ENCODE measurements at places on chromosomes 3 and 15.
A peak's percentile ranks its signal among the peaks of the same experiment; 100 is the strongest.

GRCh38 chr3:120441776-120442175 lies 9.0 kb downstream of the FSTL1 start:
- DNase-seq, result no peak

- DNase-seq, result no peak
Measured at GRCh38 chr3:11776346-11776745, 70.3 kb downstream of the TAMM41 start.

- DNase-seq, result no peak
Measured at GRCh38 chr3:196237203-196237602, 20.9 kb downstream of the SLC51A start.

GRCh38 chr3:170868577-170869238 lies 1.3 kb downstream of the RPL22L1 start:
- no peak for DNase-seq

GRCh38 chr3:120566243-120566975 lies 29.7 kb upstream of the NDUFB4 start:
- DNase-seq, result no peak

DNA sequence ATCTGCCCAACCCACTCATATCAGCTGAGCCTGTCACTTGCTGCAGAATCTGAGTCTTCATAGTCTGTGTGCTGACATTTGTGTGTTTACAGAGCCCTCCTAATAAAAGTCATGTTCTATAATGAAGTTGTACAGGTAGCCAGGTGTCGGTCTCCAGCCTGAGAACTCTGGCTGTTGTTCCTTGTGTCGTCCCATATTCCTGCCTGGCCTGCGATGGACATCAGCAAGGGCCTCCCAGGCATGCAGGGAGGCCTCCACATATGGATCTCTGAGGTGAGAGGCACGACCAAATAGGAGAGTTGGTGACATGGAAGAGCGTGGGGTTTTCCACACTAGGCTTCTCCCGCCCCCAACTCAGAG lies 2.9 kb downstream of the VILL start:
- DNase-seq, result no peak

DNA sequence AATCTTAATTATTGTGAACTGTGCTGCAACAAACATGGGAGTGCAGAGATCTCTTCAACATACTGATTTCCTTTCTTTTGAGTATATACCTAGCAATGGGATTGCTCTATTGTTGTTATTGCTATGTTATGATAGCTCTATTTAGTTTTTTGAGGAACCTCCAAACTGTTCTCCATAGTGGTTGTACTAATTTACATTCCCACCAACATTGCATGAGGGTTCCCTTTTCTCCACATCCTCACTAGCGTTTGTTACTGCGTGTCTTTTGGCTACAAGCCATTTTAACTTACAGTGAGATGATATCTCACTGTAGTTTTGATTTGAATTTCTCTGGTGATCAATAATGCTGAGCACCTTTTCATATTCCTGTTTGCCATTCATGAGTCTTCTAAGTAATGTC lies 45.5 kb upstream of the TNFSF10 start:
- DNase-seq, result no peak

DNA sequence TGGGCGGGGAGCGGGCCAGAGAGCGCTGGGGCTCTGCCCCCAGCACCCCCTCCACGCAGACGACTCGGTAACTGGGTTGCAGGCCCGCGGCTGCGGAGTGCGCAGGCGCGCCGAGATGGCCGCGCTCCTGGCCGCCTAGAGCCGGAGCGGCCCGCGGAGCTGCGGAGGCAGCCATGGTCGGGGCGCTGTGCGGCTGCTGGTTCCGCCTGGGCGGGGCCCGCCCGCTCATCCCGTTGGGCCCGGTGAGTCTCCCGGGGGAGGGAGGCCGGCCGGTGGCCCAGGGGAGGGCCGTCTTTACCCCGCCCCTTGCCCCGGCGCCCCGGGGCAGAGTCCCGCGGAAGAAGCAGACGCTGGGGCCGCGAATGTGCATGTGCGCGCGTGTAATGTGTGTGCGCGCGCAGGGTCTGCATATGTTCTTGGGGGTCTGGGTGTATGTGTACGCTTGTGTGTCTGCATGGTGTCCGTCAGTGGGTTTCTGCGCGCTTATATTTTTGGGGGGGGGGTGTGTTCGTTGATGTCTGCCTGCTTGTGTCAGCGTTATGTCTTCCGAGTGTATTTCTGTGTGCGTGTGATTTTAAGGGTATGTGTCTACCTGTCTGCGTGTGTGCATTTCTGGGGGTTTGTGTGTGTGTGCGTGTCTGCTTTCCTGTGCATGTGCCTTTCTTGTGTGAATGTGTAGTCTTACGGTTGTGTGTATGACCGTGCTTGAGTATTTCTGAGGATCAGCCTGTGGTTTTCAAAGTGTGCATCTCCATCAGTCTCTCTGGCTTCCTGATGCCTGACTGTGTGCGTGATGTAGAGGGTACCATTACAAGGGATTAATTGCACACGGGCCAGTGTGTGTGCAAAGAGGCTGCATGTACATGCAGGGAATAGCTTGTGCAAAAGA lies at the start of gene ABHD14A:
Gene ABHD14A (plus strand): TSS at position 102 of the 889 bp plus-strand sequence. CDS start 72 bp downstream, at position 174.
- no peak for DNase-seq

DNA sequence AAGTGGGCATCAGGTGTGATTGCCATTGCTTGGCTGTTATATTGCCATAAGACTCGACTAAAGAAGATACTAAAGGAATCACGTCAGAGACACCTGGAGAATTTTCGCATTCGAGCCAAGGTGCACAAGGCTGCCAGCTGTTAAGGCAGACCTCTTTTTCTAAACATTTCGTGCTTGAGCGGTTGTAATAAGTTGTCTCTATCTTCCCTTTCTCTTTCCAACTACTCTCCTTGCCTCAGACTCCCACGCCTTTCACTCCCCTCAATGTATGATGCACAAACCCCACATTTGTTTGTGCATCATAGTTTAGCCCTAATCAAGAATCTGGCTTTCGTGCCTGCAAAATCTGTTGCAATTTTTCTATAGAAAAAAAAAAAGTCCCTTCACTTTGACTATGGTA lies 118.0 kb downstream of the IQCH start:
- DNase-seq, result no peak

DNA sequence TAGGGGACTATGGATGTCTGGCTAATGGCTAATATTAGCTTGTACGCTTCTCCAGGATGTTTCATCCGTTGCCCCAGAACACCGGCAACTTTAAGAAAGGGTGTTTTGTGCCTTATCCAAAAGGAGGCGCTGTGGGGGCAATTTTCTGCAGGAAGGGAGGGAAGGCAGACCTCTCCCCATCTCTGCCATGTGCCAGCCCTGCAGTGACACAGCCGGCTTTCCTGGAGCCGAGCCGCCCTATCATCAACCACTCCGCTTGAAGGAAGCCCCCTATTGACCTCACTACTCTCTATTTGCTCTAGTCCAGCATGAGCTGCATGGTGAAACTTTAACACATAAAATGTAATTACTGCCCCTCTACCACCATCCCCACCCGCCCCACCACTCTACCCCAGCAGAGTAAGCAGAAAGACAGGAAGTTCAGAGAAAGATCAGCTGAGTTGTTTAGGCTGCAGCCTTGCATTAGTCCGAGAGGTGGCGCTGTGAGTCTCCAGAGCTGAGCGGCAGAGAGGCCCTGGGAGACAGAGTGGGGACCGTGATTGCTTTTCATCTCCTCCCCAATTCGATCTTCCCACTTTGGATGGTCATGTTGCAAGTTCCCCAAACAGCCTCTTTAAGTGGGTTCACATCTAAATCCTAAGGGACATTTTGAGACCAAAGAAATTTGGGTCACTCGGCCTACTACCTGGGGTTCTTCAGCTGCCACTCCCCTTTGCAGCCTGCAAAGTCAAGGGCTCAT lies 24.5 kb upstream of the RAD18 start:
- peak; percentile 56 for DNase-seq

GRCh38 chr15:40914013-40914412 lies 15.1 kb upstream of the DLL4 start:
- no peak for DNase-seq

- no peak for DNase-seq
Measured at GRCh38 chr3:153396581-153396980, 234.6 kb downstream of the RAP2B start.

- no peak for DNase-seq
Measured at GRCh38 chr15:88646951-88647350, 8.1 kb downstream of the ISG20 start.

- DNase-seq, result no peak
Measured at GRCh38 chr3:172601066-172601832, 78.0 kb upstream of the TNFSF10 start.

GRCh38 chr3:141412087-141412935 lies 44.0 kb downstream of the ZBTB38 start:
- DNase-seq, result no peak
